Activated T-cell treated with anti-CD3 and anti-CD28 coated beads, Interleukin-2, amount 50 U/mL, for 48 hours (primary cell): ENCODE measurements at places on chromosomes 3 and 15.

GRCh38 chr3:17634964-17635363, 107.5 kb downstream of the TBC1D5 start:
- DNase-seq, result no peak

DNA sequence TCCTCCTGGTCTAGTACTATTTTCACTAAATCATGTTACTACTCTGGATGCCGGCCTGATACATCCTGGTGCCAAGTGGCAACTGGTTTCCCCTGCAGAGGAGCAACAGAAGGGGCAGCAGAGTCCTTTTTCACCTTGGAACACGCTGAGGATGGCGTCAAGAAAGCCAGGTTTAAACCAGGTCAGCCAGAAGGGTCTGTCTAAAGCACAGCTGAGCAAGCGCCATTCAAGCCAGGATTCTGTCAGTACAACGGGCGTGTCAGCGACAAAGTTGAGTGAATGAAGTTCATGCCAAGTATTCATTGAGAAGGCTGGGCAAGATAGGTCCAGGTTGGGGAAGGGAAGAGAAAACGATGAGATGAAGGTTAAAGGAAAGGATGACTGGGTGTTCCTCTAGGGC, 88.2 kb downstream of the FBN1 start:
- DNase-seq, result no peak

DNA sequence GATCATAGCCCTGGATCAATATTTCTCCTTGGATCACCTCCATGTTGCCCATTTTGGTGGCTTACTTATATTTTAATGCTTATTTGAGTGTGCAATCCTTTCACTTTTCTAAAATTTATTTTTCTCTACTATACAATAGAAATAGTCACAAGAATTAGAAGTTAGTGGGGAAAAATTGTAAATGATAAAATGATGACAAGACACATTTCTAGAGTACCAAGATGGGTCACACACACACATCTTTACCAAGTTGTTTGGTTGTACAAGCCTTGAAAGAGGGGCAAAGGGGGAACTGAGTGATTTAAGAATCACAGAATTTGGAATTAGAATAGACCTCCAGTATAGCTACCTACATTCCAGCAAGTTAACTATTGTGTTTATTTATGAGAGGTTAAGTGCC, 545.8 kb downstream of the RBMS3 start:
- no peak for DNase-seq

DNA sequence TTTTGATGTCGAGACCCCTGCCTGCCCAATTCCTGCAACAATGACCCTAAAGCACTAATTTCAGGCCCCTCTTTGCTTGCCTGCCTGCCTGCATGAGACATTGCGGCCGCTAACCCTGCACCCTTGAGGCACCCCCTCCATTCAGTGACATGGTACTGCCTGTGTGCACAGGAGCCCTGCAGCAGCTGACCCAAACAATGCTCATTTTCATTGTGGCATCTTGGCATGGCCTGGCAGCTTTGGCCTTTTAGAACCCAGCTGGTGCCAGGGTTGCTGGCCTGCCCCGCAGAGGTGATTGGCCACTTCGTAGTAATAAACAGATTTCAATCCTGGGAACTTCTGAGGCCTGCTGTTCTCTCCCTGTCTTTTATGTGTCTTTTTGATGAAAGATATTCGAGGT, 33.8 kb downstream of the SLCO3A1 start:
- no peak for DNase-seq
